ENCODE measurements at places on chromosomes 4 and X.

DNA sequence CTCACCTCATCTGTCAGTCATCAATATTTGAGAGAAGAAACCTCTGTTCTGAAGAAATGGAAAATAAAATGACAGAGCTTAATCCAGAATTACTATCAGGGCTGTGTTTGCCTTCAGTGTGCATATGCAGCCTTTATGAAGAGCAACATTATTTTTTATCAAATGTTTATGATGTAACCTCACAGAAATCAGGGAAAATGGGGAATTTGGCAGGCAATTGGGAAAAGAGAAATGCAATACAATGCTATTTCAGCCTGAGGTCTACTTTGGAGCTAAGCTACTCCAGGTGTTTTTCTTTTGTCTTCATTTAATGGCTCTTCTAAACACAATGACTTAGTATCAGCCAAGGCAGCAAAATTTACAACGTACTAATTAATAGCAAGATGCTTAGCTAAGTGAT lies 241.1 kb upstream of the TET2 start:
- DNase-seq: no peak

- no peak for DNase-seq
These were observed 49.0 kb downstream of the SYTL5 start for GRCh38 chrX:38055170-38055847.

DNA sequence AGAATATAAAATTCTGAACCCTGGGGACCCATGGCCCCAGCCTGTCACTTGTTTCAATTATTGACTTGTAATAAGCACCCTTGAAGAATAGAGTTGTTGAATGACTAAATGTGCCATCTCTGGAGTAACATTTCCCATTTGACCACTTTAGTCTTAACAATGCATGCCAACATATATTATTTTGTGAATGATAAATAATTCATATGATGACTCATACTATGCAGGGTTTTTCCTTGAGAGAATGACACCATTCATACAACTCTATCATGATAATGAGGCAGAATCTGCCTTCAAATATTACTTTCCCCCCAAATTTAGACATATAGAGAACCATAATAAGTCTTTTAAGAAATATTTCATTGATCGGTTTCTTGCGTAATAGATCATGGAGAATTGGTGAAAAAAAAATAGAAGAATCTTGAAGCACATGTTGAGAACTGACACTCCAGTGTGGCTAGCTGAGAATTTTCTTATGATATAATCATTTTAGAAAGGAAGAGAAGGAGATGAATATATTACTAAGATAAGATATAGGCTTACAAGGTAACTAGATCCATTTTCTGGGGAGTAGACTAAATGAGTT lies 404.5 kb downstream of the GRXCR1 start:
- no peak for DNase-seq

DNA sequence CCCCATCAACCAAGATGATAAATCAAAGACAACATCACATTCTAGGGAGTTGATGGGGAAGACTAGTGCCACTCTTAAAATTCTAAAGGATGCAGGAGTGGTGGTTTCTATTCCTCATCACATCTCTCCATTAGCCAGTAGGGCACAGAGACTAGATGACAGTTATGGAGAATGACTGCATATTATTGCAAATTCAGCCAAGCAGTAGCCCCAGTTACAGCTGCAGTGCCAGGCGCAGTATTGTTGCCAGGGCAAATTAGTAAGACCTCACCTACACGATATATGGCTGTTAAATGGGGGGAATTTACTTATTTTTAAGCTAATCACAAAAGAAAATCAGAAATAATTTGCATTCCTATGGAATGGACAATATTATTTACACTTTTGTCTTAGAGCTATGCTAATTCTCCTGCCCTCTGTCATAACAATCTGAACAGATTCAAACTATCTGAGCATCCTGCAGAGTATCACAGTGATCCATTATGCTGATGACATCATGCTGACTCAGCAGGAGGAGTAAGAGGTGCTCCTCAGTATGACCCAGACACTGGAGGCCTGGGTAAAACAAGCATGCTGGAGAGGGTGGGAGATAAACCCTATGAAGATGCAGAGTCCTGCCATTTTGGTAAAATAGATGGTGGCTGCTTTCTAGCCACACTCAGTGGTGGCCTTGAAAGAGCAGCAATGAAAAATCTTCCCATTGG lies 24.7 kb downstream of the ETNPPL start:
- no peak for DNase-seq

DNA sequence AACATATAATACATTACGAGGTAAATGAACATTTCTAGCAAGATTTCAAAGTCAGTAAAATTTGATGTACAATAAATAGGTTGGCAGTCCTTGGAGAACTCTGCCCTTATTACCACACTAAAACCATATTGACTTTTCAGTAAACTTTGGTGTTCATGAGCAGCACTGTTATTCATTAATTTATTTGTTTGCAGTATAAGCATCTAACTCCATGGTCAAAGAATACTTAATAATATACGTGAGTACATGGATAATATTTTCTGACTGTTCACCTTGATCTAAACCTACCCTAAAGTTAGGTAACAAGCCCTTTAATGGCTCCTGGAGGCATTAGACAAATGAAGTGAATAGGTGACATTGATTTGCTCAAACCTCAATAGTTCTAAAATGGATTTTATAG lies 817.2 kb upstream of the FTHL17 start:
- no peak for DNase-seq

- no peak for DNase-seq
These were observed 940.3 kb upstream of the ADGRL3 start for GRCh38 chr4:60259781-60260180.

DNA sequence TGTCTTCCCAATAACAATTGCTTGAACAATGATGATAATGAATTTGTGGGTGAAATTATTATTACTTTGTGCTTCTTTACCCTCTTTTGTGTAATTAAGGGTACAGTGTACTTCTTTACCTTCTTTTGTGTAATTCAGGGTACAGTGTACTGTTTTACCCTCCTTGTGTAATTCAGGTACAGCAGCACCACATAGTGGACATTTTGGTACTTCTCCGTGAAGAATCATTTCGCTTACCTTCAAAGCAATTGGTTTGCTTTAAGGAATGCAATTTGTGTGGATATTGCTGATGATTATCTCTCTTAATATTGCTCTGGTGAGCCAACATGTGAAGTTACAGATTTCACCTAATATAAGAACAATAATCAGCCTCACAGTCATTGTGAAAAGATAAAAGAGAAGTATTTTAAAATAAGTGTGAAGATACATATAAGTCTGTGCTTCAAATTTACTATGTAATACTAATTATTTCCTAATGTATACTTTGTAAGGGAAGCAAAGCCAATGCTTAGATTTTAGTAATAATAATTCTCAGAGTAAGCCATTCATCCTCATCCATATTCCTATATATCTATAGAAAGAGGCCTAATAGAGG lies 27.2 kb upstream of the SEC24B start:
- peak; percentile 5 for DNase-seq

GRCh38 chr4:8024073-8024786 lies 84.6 kb upstream of the AFAP1 start:
- no peak for DNase-seq

GRCh38 chrX:108732630-108733321 lies 3.6 kb downstream of the IRS4 start:
- DNase-seq: no peak

- DNase-seq: no peak
These were observed 26.0 kb downstream of the AIFM1 start for GRCh38 chrX:130139474-130140201.

GRCh38 chr4:26885912-26886274 lies 25.3 kb downstream of the STIM2 start:
- no peak for DNase-seq

- no peak for DNase-seq
These were observed 57.2 kb upstream of the TMEM131L start for GRCh38 chr4:153408932-153409331.

GRCh38 chrX:17520016-17520615 lies 145.1 kb downstream of the NHS start:
- no peak for DNase-seq
